CMK (cell line): ENCODE measurements at places on chromosomes 5 and 9.

- DNase-seq, result no peak
These were observed 69.4 kb downstream of the NUP214 start for GRCh38 chr9:131194762-131195161.

DNA sequence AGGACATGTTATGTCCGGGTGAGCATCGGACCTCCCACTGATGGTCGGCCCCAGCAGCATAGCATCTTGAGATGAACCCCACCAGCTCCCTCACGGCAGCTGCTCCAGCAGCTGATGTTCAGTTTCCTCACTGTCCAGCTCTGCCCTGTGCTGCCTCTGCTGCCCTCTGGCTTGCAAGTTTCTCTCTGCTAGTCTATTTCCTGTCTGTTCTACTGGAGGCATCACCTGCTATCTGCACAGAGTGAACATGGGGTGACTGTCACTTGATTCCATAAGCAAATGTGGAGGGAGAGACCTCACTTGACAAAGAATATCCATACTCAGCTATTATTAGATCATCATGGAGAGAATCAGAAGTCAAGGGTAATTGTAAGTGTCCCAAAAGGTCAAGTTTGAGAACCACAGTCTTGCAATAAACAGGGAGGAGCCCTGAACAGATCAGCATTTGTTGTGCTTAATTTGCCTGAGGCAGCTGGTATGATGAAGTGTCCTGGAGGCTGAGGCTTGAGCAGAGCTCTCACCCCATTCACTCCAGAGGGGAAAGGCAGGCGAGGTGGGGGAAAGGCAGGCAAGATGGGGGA lies 702.8 kb downstream of the SEMA5A start:
- DNase-seq, result no peak

DNA sequence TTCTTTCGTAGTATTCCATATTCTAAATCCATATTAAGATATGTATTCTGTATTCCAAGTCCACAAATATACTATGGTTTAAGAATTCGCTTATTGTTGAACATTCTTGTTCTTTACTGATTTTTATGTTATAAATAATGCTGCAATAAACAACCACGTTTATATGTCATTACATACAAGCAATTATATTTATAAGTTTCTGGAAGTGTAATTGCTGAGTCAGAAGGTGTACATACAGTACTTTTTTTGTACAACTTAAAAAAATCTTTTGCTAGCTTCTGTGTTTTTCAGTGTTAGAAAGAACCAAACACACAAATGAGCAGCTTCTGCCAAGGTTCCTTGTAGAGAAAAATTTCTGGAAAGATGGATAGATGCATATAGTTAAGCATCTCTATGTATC lies 48.6 kb upstream of the TNFAIP8 start:
- DNase-seq, result no peak

DNA sequence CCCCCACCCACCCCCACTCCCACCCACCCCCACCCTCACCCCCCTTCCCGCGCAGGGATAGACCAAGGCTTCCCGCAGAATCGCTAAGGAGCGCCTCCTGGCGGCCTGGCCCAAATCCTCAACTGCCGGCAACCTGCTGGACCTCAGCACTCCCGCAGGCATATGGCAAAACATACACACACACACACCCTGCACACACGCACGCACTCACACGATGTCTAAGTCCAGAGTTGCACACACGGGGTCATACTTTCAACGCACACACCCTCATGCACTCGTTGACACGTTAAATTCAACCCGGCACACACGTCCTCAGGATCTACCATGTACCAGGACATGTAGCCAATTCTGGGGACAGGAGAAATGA lies 1.7 kb downstream of the CPLX2 start:
- no peak for DNase-seq

DNA sequence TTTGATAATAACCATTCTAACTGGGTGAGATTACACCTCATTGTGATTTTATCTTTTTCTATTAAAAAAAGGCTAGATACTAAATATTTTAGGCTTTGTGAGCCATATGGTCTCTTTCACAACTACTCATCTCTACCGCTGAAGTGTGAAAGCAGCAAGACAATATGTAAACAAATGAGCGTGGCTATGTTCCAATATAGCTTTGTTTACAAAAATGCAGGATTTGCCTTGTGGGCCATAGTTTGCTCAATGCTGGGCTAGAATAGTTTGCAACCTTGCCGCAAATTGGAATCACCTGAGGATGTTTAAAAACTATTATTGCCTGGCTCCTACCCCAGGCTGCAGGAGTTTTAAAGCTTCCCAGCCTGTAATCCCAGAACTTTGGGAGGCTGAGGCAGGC lies 10.2 kb upstream of the GPR150 start:
- no peak for DNase-seq

- DNase-seq, result no peak
These were observed 202.7 kb downstream of the RFK start for GRCh38 chr9:76191493-76191892.

- DNase-seq, result no peak
These were observed 1.6 kb upstream of the GALT start for GRCh38 chr9:34644766-34645314.

- DNase-seq, result no peak
These were observed 5.6 kb upstream of the URM1 start for GRCh38 chr9:128365525-128365924.

GRCh38 chr5:173011566-173011965 lies 28.0 kb downstream of the ATP6V0E1 start:
- no peak for DNase-seq

- DNase-seq, result no peak
These were observed 1.0 kb downstream of the HMGCS1 start for GRCh38 chr5:43312076-43312661.

DNA sequence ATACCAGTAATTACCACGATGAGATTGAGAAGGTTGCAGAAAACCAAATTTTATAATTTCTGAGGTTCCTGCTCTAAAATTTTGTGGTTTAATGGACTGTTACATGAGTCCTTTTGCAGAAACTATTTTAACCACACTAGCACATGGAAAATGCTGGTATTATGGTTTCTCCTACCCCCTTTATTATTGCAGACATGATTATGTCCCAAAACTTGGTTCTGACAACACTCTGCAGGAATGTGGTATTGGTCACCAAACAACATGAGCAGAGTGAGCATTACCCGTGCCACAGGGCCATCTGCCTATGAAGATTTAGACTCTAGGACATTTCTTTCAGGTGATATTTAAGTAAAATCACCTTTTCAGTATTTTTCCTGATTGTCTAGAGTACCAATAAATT lies 2.8 kb upstream of the ECM2 start:
- DNase-seq, result no peak

GRCh38 chr5:66015196-66015960 lies 89.0 kb downstream of the ERBIN start:
- DNase-seq, result no peak

DNA sequence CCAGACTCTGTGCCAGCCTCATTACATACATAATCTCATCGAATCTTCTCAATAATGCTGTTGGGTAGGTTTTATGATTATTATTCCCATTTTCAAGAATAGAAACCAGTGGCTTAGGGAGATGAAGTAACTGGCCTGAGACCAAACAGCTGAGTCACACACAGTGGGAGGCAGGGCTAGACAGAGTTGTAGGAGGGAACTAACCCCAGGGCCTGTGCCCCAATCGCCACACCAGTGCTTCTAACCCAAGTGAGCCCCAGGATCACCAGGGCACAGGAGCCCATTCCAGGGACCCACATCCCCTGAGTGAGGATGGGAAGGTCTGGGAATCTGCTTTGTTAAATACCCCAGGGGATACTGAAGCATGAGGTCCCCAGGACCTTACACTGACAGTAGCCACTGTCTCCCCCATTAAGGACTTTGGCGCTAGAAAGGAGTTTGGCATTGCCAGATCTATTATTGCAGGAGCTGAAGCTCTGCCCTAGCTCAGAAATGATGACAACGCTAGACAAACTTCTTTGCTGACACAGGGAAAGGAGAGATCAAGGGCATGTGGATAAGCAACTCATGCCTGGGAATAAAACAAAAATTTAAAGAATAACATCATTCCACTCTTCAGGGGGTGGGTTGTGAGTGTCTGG lies 63.8 kb upstream of the PPARGC1B start:
- DNase-seq, result no peak

DNA sequence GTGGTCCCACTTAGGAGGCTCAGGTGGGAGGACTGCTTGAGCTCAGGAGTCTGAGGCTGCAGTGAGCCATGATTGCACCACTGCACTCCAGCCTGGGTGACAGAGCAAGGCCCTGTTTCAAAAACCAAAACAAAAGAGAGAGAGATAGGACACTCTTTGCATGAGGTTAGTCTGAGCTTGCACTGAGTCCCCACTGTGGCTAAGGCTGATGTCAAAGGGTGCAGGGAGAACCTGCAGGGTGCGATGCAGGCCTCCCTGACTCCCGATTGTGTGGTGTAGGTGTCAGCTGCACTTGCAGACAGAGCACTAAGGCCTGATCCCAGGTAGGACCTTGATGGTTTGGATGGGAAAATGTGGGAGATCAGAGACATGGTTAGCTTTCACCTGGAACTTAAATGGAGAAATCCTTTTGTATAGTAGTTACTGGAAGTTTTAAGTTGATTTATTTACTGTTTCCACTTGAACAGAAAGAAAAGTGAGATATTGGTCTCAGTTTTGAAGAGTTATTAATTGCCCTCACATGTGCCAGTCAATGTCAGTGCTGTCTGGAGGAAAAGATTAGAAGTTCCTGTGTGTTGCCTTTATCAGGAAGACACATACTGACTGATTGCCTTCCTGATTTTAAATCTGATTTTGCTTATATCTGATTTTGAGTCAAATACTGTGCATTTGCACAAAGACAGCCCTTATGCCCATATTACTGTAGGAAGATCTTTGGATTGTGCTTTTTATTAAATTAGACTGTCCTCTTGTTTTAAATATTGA lies 260.0 kb downstream of the MAST4 start:
- no peak for DNase-seq

DNA sequence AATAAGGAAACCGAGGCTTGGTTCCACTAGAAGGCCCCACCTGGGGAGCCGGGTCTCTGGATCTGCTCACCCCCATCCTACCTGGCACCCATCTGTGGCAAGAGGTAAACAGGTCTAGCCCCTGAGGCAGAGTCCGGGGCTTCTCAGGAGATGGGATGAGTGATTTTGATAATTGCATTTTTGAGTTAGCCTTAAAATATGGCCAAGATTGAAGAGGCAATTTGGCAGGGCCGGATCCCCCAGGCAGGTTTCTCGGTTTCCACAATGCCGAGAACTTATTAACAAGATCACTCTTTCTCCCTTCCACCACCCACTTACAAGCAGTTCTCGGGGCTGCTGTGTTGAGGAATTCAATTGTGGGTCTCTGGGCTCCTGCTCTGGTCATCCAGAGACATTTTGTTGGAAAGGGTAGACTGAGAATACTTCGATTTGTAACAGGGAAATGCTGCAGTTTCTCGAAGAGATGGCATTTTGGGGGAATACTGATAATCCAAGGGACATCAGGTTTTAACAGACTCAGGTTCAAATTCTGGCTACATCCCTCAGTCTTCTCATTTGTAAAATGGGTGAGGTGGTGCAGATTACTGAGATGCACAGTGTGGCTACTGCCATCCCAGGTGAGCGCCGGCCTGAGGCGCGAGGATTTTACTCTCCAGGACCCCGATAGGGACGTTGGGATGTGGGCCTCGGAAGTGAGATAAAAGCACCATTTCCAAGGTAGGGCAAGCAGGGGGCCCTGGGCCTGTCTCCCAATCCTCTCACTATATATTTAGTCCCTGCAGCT lies 194.2 kb downstream of the CDK5RAP2 start:
- DNase-seq, result no peak

DNA sequence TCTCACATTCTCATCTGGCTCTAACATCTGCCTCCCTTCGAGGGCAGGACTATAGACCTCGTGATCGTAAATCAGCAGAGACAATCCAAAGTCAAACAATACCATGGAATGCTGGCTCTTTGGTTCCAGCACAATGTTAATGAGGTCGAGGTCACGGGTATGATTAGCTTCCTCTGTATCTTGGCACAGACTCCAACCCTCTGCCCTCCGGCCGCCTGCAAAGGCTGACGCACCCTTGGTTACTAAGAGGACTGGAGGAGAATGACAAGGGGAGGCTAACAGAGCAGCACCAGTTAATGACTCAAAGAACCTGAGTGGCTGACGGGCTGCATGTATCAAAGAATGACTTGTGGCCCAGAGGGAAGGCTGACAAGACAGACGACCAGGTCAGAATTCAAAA lies 10.1 kb downstream of the LHFPL2 start:
- no peak for DNase-seq

DNA sequence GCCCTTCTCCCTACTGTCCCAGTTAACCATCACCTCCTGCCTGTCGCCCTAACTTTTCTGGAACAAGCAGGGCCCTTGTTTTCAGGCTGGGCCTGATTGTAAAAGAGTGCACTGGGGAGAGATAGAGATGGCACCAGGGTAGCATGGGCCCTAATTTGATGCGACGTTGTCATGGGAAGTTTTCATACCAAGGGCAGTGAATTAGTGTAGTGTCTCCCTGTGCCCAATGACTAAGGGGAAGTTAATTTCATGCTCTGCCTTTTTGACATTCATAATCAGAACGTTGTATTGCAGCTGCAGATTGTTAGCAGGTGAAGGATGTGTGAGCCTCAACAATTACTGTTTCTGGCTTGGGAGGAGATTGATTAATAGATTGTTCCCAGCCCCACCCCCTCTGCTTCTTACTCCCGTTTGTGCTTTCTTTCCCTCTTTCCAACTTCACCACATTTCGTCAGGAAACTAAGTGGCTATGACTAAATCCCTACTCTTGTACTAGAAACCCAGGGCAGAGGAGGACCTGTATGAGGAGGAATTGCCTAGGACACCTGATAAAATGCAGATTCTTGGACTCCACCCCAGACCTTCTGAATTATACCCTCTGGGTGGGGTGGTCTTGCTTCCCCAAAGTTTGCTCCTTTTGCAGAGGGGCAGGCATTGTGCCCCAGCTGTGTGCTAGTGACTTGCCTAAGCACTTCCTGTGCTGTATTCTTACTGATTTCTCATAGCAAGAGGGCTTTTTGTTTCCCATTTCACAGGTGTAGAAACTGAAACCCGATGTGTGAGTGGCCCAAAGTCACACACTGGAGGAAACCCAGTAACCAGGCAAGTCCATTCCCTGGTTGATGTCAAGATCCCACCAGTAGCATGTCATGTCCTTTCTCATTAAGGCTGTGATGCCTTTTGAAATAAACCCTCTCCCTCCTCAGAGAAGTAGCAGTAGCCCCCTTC lies 56.3 kb downstream of the DAB2IP start:
- DNase-seq, result no peak
